ENCODE measurements at places on chromosomes 7 and 10.

- peak; percentile 85 for DNase-seq
These were observed at the start of gene ZSCAN21 for GRCh38 chr7:100049441-100050291. Gene ZSCAN21 (plus strand): TSS chr7:100049774. CDS start chr7:100057007, 7,233 bp downstream.

GRCh38 chr10:4736608-4737007 is 89.4 kb upstream of the AKR1E2 start:
- no peak for DNase-seq

DNA sequence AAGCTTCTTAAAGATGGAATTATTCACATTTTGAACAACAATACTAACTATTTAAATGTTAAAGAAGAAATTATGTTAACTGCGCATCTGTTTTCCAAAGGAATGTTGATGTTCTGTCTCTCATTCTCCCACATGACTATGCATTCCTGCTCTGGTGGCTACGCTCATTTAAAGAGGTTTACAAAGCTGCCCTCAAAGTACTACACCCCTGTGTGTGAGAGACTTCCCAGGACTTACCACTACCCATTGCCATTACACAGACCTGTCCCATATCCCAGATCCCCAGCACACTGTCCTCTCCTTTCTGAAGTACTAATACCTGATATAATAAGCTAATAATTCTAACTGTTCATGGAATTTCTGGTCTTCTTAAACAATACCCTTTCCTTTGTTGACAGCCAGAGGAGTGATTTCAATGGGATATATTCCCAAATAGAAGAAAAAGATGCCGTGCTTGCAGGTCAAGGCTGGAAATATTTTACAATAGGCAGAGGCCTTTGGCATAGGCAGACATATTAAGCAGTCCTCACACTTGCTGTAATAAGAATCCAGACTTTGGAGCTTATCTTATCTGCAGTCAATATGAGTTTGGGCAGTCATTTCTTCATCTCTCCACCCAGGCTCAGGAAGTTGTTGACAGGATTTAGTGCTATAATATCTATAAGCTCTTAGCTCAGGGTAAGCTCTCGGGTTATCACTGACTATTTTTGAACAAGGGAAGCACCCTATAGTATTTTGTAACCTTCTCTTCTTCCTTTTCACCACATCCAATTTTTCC is 12.2 kb downstream of the LIPF start:
- no peak for DNase-seq

DNA sequence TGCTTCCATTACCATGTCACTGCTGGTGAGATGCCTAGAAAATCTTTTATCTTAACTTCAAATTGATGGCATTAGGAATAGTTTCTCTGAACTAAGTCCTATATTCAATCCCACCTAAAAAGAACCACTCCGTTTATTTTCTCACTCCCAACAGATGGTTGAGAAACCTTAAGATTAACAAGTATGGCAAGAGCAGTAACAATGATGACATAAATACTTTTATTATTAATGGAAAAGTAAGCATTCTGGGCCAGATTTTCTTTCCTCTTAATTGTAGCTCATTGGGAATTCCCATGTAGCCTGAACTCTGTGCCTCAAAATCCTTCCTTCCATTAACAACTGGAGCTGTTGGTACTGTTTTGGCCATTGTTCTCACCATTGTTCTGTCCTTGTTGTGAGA is 21.1 kb upstream of the FAM13C start:
- no peak for DNase-seq

GRCh38 chr7:15168489-15168888 is 265.9 kb upstream of the DGKB start:
- DNase-seq: peak; percentile 8

GRCh38 chr10:24706479-24707118 is 17.1 kb downstream of the ARHGAP21 start:
- DNase-seq: peak; percentile 96

DNA sequence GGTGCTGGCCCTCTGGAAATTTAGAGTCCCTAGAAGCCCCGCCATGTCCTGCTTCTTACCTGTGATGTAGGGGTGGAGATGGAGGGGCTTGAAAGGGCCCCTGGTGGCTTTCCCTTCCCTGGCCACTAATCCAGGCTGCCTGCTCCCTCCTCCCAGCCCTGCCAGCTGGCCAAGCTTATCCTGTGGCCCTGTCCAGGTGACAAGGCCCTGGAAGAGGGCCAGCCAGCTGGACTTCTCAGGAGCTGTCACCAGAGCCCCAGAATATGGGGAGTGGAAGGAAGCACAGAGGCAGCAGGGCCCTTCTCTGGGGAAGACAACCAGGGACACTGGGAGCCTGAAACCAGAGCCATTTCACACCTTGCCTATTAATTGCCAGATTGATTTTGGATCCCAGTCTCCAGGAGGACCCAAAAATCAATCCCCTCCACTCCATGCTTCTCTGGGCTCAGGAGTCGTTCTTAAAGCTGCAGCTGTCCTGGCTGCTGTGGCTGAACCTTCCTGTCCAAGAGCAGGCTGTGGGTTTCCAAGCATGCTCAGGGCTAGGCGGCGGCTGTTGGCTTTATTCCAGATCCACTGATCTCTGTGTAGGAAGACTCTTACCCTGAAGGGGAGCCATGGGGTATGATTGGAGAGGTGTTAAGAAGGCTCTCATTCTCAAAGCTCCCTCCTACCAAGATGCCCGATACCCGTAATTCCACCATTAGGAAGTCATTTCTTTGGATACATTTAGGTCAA is 52.6 kb upstream of the PCBD1 start:
- no peak for DNase-seq

DNA sequence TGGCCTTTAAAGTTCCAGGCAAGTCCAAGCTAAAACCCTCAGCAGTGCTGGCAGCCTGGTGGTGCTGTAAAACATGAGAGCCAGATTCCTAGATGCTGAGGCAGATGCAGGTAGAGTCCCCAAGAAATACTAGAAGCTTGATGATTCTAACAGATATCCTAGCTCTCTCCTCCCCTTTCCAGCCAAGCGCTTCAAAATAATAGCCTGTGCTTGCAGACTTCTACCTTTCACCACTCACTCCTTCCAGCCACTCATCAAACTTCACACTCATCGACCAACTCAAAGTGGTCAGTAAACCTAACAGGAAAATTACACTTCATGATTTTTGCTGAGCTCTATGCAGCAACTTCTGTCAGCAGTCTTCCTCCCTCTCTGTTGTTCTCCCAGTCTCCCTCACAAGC is 50.2 kb downstream of the LMBR1 start:
- DNase-seq: no peak

DNA sequence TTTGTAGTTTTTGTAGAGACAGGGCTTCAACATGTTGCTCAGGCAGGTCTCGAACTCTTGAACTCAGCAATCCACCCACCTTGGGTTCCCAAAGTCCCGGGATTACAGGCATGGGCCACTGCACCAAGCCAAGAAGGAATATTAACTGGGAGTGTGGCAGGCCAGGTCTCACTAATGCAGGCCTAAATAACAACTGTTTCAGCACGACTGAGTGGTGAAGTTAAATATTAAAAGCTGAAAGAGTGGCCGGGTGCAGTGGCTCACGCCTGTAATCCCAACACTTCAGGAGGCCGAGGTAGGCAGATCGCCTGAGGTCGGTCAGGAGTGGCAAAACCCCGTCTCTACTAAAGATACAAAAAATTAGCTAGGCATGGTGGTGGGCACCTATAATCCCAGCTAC is 21.1 kb downstream of the CHUK start:
- DNase-seq: no peak

DNA sequence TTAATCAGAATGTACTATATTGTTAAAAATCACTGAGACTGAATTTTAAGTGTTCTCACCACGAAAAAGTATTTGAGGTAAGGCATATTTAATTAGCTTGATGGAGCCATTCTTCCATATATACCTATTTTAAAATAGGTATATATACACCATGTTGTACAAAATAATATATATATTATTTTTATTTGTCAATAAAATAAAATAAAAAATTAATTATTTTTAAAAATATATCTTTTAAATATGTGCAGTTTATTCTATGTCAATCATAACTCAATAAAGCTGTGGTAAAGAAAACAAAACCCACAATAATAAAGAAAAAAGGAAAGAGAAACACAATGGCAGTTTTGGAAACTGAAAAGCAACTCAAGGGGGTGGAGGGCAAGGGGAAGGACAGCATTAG is 33.6 kb upstream of the TFEC start:
- no peak for DNase-seq

DNA sequence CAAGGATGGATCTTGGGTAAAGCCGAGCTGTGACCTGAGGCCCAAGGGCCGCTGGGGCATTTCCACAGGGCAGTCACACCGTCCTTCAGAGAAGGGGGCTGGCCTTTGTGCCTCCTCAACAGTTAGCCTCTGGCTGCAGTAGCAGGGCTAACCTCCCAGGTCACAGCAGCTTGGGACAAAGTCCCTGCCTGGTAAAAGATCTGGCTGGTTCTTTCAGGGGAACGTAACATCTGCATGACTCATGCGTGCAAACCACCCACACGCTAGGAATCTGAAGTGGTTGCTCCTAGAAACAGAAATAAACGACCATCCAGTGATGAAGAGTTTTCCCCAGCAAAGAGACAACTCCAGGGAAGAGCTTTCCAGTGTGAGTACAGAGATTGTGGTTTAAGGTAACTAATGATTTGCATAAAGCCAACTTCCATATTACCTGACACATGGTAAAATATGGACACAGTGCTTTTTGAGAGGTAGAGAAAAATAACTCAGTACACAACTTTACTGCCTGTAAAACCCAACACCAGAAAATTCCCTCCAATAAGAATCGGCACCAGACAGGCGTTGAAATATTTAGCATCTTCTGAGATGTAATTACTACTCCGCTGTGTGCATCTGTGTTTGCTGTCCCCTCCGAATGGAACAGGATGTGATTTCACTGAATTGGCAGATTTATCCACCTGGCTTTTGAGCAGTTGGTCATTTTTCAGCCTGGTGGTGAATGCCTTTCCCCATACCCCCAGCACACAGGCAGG is 84.9 kb upstream of the ADRB1 start:
- DNase-seq: peak; percentile 89
